D341Med (cell line): ENCODE measurements at places on chromosomes 16 and 17.

- no peak for DNase-seq
These were observed 23.3 kb downstream of the TMEM100 start for GRCh38 chr17:55699181-55699860.

- DNase-seq = no peak
These were observed 30.0 kb upstream of the ANKRD40CL start for GRCh38 chr17:50797135-50797810.

GRCh38 chr17:67772679-67773078, 52.6 kb upstream of the BPTF start:
- DNase-seq = no peak

DNA sequence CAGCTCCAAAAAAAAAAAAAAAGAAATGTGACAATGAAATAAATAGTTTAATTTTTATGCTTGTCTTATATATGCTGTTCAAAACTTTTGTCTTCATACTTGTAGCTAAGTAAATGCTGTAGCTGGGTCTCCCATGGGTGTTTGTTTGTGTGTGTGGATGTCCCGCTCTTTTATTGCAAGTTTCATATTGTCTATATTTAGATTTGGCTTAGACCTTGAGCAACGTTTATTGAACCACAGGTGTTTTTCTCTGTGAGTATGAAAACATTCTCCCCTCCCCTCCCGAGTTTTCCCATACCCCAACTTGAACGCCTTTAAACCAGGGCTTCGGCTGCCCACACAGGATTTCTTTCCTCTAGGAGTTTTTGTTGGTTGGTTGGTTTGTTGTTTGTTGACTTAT, 45.2 kb downstream of the MFSD11 start:
- no peak for DNase-seq
